Stimulated activated naive CD8-positive, alpha-beta T cell treated with anti-CD3 and anti-CD28 coated beads, Interleukin-15, amount 100 ng/mL, for 72 hours (primary cell): ENCODE measurements at places on chromosomes 4 and X.

GRCh38 chr4:86769794-86770193 is 79.4 kb downstream of the SLC10A6 start:
- DNase-seq, result no peak

- no peak for DNase-seq
Measured at GRCh38 chrX:1464971-1465285, 12.2 kb upstream of the ASMTL start.

- no peak for DNase-seq
Measured at GRCh38 chrX:120452131-120452530, 17.0 kb downstream of the LAMP2 start.

- no peak for DNase-seq
Measured at GRCh38 chr4:113452868-113453620, 308.5 kb downstream of the CAMK2D start.

GRCh38 chrX:101160001-101160400 is 59.6 kb upstream of the DRP2 start:
- DNase-seq, result no peak

DNA sequence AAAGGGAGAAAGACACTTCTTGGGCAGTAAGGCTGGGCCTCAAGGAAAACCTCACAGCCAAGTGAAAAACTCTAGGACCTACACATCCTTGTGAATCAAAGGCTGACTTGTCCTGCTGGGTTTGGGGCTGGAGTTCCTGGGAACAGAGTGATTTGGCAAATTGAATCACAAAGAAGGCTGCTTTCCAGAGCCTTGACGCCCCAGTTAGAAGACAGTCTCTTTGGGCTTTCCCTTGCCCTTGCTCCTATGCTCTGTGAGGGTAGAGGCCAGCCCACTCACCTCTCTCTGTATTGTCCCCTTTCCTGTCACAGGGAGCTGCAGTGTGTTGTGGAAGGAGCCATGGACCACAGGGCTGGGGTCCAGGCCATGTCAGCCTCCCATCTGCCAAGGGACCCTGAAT is 9.6 kb downstream of the AMER1 start:
- DNase-seq, result no peak

GRCh38 chr4:127141856-127142255 is 490.9 kb upstream of the INTU start:
- no peak for DNase-seq

DNA sequence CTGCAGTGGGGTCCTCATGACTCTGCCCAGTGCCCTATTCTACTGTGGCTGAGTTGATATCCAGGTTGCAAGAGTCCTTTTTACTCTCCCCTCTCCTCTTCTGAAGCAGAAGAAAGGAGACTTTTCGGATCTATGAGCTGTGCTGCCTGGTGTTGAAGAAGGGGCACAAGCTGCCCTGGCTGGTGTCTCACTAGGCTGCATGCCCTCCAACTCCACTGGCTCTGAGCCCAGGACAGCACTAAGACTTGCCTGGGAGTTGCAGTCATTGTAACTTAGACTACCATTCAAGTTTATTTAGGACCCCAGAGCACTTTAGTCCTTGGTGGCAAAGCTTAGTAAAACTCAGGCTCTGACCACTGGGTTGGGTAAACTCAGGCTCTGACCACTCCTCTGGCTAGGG is 89.4 kb downstream of the GABRB1 start:
- no peak for DNase-seq

GRCh38 chr4:100100985-100101384 is 89.3 kb downstream of the DDIT4L start:
- no peak for DNase-seq

DNA sequence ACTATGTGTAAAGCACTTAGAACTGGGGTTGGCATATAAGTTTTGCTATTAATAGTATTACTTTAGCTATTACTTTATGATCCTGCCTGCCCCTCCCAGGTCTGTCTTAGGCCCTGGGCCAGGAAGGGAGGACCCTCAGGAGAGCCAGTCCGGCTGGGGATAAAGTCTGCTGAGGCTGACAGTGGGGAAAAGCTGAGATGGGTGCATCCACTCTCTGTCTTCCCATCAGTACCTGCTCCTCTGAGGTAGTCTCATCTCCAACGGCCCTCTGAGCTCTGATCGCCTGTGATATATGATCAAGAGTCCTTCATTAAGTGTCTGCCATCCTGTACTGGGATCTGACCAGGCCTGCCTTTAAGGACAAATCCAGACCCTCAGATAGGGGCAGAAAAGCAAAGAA is 156.5 kb upstream of the PJA1 start:
- no peak for DNase-seq

DNA sequence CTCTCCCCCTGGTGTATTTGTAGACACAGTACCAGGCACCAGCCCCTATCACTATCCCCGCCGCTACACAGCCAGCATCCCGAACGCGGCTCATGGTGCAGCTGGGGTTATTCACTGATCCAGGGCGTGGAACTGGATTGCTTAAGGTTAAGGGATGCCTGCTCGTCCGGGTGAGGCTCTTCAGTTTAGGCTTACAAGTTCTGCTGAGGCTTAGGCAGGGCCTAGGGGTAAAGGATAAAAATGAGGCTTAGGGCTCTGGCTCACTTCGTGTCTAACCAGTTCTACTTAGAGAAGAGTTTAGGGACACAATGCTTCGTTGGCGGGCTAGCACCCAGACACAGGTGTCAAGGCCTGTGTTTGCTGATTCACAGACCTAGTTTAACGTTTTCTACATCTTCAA is 2.2 kb downstream of the ARMCX2 start:
- no peak for DNase-seq

DNA sequence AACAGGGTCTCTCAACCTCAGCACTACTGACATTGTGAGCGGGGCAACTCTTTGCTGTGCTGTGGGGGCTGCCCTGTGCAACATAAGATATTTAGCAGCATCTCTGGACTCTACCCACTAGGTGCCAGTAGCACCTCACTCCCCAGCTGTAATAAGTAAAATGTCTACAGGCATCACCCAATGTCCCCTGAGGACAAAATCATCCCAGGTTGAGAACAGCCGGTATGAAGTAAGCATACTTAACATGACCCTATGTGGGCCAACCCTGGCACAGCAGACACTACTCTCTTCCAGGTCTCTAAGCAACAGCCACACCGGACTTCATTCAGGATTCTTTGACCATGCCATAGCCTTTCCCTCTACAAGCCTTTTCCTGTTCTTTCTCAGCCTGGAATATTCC is 10.5 kb upstream of the MGST2 start:
- DNase-seq, result no peak
